ENCODE measurements at places on chromosomes 7 and 10. TPM values are rescaled to one million over a fixed set of nuclear protein-coding genes. Genes with fewer than 3 reads are reported as not detected.

The SPDYE8 gene
- total RNA-seq: 0.13 TPM

DNA sequence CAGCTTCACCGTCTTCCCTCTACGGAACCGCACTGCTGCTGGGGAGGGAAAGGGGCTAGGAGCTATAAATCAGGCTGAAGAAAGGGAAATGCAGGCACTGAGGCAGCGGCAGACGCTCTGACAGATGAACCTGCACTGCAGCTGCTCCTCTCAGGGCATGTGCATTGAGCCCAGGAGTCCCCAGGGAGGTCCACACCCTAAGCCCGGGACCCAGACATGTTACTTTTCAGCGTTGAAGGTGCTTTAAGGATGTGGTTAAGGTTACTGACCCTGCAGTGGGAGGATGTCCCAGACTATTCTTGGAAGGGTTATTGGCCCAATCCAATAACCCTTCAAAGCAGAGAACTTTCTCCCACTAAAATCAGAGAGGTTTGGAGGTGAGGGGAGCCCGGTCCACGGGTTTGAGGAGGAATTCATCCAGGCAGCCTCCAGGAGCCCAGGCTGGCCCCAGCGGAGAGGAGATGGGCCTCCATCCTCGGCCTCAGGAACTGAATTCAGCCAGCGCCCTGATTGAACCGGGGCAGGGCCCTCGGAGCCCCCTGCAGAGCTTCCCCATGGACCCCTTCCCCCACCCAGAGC lies 75.4 kb downstream of the ADARB2 start:
- no peak for DNase-seq

The DPYSL4 gene
- 15.0 TPM for total RNA-seq

GRCh38 chr7:107582875-107583274 lies 2.8 kb downstream of the BCAP29 start:
- DNase-seq: no peak

DNA sequence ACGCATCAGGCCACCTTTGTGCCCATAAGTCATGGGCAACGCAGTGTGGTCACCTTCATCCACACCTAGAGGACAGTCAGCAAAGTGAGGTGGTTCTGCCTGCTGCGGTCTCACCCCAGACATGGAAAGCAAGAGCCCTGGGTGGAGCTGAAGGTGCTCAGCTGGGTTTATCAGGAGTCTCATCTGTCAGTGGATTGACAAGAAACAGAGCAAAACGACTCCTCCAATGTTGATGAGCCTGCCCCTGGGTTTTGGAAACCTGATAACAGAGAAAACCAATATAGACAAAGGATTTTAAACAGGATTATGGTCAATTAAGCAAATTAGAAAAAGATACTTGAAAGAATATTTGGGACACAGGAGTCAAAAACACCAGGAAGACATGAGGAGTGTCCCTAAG lies 229.3 kb upstream of the PRSS58 start:
- DNase-seq: no peak

The ANKRD61 gene
- not detected for total RNA-seq

The RNF148 gene
- 1.6 TPM for total RNA-seq

- no peak for DNase-seq
These were observed 42.6 kb upstream of the CFAP46 start for GRCh38 chr10:132984801-132985545.

GRCh38 chr10:114905450-114905849 lies 32.5 kb upstream of the TRUB1 start:
- no peak for DNase-seq
